Activated T-helper 2 cell treated with anti-CD3 and anti-CD28 coated beads, Interferon-gamma antibody, Interleukin-2, Interleukin-4, amounts not matched to agents 10 μg/mL and 5 μg/mL and 100 μg/mL, durations not matched to agents 14 hours and 24 hours and 36 hours (primary cell): ENCODE measurements at places on chromosomes 12 and 14. TPM values are rescaled to one million over a fixed set of nuclear protein-coding genes. Genes with fewer than 3 reads are reported as not detected.

DNA sequence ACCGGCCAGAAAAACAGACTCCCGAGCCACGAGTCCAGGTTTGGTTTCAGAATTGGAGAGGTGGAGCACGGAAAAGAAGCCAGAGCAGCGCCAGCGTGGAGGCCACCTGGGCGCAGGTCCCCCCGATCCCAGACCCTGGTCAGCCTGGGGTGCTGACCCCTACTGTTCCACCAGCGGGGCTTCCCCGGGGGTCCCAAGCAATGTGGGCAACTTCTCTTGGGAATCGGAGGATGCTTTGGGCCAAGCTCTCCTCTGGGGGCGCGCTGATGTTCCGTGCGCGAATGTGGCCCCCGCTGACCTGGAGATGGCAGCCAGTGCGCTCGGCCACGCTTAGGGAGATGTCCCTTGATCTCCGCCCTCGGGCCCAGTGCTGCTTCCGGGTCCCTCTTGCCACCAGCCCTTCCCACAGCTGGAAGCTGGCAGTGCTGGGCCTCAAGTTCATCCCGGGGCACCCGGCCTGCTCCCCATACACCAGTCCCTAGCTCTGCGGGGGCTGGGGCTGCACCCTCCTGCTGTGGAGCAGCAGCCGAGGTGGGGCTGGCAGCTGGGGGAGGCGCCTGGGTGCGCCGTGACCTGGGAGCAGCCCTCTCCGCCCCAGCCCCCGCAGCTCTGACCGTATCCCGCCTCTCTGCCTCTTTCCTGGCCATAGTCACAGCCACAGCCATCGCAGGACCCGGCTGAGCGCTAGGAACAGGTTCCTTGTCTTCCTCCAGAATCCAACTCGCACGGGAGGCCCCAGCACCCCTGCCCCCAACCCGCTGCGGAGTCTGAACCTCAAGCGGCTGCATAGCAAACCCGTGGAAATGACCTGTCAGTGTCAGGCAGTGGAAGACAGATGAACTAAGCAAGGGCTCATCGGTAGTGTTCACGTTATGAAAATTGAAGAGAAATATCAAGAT, 91.2 kb downstream of the RCOR1 start:
- no peaks in the 10 kb centered on the region for H3K4me1 ChIP-seq
- H3K27me3 ChIP-seq: no peaks in the 10 kb centered on the region
- no peak for DNase-seq
- H3K4me3 ChIP-seq: no peak overlapping the region
- peaks cover 14% of the 10 kb centered on the region for H3K36me3 ChIP-seq
- no peak overlapping the region for H3K27ac ChIP-seq

DNA sequence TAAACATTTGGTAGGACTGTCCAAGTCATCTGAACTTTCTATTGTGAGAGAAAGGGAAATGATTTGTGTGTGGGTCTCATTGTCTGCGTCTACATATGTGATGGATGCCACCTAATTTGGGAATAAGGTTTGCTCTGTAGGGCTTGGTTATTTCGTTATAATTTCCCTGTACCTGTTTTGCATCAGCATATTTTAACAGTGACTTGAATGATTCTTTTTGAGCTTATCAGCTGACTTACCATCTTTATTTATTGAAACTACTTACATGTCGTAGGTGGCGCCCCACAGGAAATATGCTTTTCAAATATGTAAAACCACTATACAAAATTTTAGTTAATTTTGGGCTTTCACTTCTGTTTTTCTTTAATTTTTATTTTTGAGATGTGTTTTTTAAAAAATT, 56.5 kb upstream of the BCAT1 start:
- no peaks in the 10 kb centered on the region for H3K4me1 ChIP-seq
- peaks cover 19% of the 10 kb centered on the region for H3K27me3 ChIP-seq
- no peaks in the 10 kb centered on the region for H3K36me3 ChIP-seq
- no peak overlapping the region for H3K27ac ChIP-seq

DNA sequence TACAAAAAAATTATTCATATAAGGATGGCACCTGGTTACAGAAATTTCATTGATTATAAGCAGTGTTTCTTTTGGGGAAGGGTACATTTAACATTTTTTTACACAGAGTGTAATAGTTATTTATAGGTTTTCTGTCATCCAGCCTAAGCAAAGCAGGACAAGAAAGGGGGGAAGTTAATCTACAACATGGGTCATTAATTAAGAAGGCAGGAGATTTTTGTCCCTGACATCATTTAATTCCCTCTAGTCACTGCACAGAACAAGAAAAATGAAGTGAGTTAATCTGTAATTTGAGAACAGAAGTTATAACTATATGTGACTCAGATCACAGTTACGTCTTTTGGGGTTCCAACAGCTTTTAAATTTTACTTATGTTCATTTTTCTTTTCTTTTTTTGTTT, 173.4 kb downstream of the PTPRO start:
- H3K4me1 ChIP-seq: no peaks in the 10 kb centered on the region
- H3K27me3 ChIP-seq: peaks cover 30% of the 10 kb centered on the region
- no peak for DNase-seq
- H3K4me3 ChIP-seq: no peak overlapping the region

DNA sequence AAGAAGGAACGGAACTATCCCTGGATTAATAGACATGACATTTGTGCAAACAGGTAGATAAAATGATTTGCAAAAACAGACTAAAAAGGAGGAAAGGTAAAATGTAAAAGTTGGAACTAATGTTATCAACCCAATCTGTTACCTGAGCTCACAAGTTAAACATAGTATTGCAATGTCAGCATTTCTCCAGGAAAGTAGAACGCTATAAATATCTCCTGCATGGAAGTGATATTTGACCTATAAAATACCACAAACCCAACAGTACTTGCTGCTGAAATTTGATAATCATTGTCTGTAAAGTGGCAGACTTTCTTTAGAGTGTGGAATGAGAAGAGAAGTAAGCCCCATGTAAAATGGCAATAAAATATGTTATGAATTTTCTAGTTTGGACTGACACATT, 1435.7 kb downstream of the LRFN5 start:
- H3K36me3 ChIP-seq: no peaks in the 10 kb centered on the region
- DNase-seq: no peak

GRCh38 chr12:32264961-32265360, 134.4 kb upstream of the FGD4 start:
- no peak overlapping the region for H3K27ac ChIP-seq
- H3K27me3 ChIP-seq: no peaks in the 10 kb centered on the region
- no peaks in the 10 kb centered on the region for H3K36me3 ChIP-seq

- no peaks in the 10 kb centered on the region for H3K27me3 ChIP-seq
- no peak overlapping the region for H3K4me3 ChIP-seq
- peaks cover 40% of the 10 kb centered on the region for H3K36me3 ChIP-seq
- DNase-seq: no peak
- H3K27ac ChIP-seq: no peak overlapping the region
- H3K4me1 ChIP-seq: peaks cover 19% of the 10 kb centered on the region
These were observed 38.1 kb downstream of the SYNE3 start for GRCh38 chr14:95478309-95478708.

GRCh38 chr12:120175537-120175936, 19.0 kb downstream of the GCN1 start:
- no peak for DNase-seq
- no peak overlapping the region for H3K4me3 ChIP-seq
- H3K36me3 ChIP-seq: peaks cover 81% of the 10 kb centered on the region
- peaks cover 3% of the 10 kb centered on the region for H3K4me1 ChIP-seq
- H3K27ac ChIP-seq: no peak overlapping the region

Gene IL26
- 0.27 and 0.30 TPM in 2 replicates for total RNA-seq

Gene B4GALNT3
- total RNA-seq: 6.5 and 6.9 TPM in 2 replicates

Gene GPRC5D
- not detected in 2 replicates for total RNA-seq
